ENCODE measurements at places on chromosomes 6 and 20.

GRCh38 chr6:166691199-166691598 lies 64.1 kb upstream of the RPS6KA2 start:
- peak; percentile 75 for DNase-seq

DNA sequence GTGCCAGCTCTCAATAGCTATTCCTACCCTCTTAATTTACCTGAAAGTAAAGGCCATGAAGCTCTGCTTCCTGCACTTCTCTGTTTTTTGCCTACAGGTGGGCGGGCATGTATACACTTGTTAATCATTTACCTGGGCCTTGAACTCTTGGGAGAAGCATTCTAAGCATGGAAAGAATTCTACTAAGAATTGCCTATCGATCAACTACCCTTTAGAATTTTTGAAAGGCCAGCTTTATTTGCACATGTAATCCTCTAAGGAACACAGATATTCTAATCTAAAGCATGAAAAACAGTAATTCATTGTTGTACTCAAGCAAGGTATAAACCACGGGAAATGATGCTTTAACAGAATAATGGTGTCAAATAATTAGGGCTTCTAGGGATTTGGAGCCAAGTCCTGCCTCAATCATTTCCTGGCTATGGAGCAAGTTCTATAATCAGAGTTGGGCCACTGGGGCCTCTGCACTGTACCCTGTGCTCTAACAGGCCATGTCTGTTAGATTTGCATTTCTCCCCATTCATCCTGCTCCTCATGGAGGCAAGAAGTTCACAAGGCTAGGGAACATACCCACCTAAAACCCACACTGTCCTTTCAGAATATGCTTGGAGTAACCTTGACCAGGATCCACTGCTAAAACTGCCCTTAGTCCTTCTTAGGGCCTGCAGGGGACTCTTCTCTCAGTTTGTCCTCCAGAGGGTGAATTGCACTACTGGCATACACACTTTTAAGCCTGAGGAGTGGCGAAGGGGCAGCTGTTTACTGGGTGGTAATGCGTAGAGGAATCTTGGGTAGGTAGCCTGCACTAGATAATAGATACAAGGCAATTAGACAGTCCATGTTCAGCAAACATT lies 276.4 kb upstream of the JAG1 start:
- DNase-seq = no peak

DNA sequence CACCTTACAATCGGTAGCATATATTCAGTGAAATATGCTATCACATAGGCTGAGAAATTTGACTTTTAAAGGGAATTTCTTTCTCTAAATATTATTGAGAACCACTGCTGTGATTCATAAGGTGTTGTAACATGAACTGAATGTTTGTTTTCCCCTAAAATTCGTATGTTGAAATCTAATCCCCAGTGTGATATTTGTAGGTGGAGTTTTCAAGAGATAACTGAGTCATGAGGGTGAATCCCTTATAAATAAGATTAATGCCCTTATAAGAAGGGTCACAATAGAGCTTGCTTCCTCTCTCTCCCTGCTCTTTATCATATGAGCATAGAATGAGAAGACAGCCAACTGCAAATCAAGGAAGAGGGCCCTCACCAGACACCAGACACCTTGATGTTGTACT lies 64.8 kb downstream of the LMBRD1 start:
- no peak for DNase-seq

GRCh38 chr6:50990750-50991446 lies 172.2 kb downstream of the TFAP2B start:
- DNase-seq = no peak

GRCh38 chr6:150549674-150550101 lies 50.0 kb upstream of the PLEKHG1 start:
- DNase-seq = peak; percentile 25

- DNase-seq = no peak
These were observed 29.0 kb downstream of the COL19A1 start for GRCh38 chr6:69895396-69895795.

GRCh38 chr6:29968130-29968529 lies 25.8 kb downstream of the HLA-A start:
- peak; percentile 73 for DNase-seq

GRCh38 chr20:46552460-46553420 lies 2.3 kb upstream of the OCSTAMP start:
- no peak for DNase-seq

DNA sequence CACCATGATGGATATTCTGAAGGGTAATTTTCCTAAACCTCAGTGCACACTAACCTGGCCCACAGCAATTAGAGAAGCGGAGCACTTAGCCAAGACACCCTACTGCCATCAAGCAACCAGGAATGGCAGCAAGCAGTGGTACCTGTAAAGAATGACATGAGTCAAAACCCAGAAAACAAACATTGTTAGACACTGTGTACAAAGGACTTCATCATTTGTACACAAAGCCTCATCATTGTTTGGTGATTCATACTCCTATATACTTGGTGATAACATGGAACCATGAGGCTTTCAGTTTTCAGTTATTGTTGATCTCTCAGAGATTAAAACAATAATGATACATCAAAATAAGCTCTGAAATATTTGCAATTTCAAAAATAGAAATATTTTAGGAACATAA lies 74.6 kb downstream of the MLIP start:
- DNase-seq = no peak

DNA sequence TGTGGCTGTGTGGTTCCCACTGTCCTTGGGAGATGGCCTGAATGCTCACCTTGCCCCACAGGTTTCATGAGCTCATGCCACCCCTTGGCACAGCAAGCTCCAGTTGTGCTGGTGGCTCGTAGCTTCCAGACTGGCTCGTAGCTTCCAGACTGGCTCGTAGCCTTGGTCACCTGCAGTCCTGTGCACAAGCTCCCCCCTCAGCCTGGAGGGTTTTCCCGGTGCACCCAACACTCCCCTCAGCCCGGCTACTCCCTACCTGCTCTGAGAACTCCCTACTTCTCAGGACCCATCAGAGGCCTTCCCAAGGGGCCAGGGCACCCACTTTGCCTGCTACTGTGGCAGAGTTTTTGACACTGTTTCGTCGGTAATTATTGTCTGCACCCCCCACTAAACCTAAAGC lies 285.6 kb downstream of the TAF4 start:
- no peak for DNase-seq

DNA sequence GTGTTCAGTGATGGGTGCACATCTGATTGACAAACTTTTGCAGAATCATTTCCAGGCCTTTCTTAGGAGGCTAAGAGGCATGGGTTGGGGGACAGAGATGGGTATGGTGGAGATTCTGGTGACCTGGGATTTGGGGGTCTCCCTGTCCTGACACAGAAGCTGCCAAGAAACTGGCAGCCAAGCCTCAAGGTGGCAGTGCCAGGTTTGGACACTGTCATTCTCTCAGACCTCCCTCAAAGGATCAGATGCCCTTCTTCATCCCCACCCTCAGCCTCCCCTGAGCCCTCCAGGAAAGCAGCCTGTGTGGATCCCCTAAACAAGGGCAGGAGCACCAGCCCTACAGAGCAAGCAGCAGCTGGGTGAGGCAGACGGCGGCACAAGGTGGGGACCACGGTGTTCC lies 18.1 kb upstream of the MAS1L start:
- DNase-seq = no peak

DNA sequence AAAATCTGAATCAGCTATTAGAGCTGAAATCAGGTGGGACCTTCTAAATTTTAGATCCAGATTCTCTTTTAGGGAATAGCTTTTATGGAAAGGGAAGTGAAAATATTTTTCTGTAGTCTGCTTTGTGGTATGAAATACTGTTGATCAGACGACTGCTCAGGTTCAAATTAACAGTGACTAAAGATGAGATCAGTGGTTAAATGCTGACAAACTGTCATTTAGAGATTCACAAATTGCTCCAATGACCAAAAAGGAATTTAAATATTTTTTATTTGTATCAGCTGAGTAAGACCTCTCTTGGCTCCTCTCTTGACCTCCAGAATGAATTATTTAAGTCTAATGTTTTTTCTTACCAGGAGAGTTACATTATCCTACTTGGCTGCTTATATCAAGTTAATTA lies 77.3 kb downstream of the KCNQ5 start:
- no peak for DNase-seq

DNA sequence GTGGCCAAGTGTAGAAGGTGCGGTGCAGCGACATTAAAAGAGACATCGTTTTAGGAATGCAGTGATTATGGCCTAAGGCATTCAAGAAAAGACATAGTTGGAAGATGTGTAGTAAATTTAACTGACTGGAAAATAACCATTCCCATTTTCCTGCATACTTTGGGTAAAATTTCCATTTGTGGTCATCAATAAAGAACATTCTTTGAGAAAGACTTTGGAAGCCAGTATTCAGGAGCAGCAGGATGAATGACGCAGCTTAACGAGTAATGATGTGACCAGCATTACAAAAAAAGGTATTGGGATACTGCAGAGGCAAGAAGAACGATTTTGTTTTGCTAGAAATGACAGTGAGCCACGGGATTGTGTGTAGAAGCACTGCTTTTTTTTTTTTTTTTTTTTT lies 7.0 kb upstream of the RWDD1 start:
- DNase-seq = peak; percentile 71

DNA sequence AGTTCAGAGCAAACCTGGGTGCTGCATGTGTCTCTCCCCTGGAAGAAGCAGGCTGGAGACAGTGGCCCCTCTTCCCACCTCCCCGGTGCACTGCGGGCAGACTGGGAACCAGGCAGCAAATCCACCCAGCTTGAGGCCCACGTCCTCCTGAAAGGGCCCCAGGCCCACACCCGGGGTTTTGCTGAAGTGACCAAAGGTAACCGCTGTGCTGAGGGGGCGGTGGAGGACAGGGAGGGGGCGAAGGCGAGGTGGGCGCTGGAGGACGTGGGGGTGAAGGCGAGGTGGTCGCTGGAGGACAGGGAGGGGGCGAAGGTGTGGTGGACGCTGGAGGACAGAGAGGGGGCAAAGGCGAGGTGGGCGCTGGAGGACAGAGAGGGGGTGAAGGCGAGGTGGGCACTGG lies 1.8 kb upstream of the BIRC7 start:
- no peak for DNase-seq

GRCh38 chr20:23634985-23635767 lies 2.6 kb downstream of the CST3 start:
- DNase-seq = no peak

DNA sequence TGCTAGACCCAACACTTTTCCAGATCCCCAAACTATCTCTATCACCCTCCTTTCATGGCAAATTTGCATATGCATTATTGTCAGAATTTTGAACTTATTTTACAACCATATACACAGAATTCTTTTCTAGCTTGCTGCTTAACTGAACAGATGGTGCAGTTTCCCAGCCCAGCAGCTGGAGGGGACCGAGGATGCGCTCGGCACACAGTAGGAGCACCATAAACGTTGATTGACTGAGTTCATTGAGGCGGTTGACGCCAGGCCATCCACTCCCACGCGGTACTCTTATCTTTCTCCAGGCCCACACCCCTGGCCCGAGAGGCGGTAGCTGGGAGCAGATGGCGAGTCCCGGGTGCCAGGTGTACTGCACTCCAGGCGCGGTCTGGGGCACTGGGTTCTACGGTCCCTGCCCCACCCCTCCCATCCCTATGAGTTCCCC lies 6.8 kb upstream of the SOX4 start:
- DNase-seq = no peak

DNA sequence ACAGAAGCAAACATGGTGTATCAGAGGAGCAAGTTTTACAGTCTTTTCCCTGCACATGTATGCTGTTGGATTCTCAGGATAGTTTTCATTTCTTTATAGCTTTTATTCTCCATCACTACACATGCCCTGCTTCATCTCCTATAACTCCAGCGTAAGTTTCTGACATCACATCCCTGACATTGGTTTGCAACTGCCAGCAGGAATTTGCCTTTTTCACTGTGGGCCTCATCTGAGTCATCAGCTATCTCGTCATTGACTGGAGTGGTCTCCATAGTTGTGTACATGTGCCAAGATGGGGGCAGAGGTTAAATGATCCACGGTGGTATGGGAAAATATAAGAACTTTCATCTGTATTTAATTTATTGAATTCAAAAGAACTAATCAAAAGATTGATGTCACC lies 96.7 kb downstream of the SLX4IP start:
- no peak for DNase-seq

DNA sequence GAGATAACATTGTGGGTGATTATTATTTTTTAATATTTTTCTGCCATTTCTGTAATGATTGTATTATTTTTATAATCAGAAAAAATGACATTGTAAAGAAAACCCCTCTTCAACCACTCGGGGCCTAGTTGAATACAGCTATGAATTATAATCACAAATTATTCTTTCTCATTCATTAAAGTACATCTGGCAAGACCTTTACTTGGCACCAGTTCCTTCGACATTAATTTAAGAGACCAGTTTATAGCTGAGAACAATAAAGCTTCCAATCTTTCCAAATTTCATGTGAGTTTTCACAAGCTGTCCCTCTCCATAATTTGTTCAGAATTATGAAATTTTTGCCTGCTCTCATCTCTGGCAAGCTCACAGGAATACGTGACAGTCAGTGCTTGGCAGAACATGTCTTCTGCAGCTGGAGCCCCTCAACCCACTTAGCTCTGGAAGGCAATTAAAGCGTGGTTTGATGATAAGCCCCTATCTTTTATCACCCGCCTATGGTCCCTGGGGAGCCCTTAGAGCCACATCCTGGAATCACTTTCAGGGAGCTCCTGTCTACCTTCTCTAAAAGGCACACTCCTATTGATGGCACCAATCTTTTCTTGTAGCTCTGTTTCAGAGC lies 237.2 kb upstream of the PRND start:
- DNase-seq = no peak

- DNase-seq = no peak
These were observed 208.8 kb downstream of the BMP2 start for GRCh38 chr20:6976106-6976900.

DNA sequence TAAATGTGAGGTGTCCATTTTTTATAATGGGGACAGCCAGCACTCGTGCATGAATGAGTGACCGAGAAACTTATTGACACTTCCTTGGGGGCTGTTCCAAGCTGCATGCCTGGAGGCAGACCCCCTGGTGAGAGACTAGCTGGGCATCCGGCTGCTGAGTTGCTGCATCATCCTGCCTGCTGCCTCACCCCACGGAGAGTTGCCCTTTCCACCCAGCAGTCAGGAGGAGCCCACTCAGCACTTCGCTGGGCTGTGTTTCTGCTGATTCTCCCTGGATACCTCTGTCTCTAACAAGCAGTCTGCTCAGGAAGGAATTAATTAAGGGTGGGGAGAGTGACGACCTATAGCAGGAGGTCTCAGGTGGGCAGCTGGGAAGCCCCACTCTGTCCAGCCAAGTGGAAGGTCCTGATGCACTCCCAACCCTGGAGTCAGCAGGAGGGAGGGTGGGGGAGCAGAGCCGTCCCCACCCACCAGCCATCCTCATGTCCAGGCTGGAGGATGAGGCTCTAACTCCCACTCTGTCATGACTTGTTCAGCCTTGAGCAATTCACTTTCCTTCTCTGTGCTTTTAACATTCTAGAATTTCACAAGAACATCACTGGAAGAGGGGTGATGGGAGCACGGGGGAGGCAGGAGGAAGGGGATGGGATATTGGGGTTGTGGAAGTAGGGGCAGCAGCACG lies 177.3 kb downstream of the LRFN2 start:
- DNase-seq = no peak

GRCh38 chr6:30311671-30312070 lies 15.1 kb upstream of the TRIM39 start:
- DNase-seq = no peak

Measured in astrocyte of the hippocampus (primary cell).